Activated gamma-delta T cell treated with anti-CD3 and anti-CD28 coated beads, Interleukin-2, amount 50 U/mL, for 16 hours (primary cell): ENCODE measurements at places on chromosomes 13 and 19.

GRCh38 chr13:99686157-99686572 is 184.9 kb downstream of the TM9SF2 start:
- DNase-seq = no peak

DNA sequence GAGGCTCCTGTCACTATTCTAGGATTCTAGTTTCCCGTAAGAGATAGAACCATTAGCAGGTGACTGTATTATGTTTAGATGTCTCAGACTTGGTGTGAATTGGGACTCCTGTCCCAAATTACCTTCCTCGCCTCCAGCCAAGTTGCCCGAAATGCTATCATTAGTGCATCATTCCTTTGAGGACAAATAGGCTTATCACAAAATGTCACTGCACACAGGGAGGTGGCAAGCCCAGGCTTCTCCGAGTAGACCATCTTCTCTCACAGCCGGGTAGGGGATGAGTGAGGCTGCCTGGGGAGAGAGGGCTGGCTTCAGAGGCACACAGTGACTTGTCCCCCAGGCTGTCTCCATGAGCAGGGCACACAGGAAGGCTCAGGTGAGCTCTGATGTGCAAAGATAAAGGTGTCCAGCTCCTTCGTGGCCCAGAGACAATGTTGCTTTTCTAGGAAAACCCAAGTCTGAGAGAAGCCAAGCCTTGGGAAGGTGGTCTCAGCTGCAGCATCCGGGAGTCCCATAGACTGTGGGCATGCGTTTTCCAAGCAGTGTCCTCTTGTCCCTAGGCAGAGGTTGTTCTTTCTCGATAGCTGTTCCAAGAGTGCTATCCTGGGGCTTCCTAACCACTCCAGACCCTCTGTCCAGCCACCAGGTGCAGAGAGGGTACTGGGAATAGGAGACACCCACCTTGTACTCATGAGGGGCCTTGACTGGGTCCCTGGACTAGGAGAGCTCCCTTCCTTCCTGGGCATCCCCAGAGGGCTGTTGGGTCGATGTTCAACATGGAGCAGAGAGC is 163.1 kb upstream of the TSHZ3 start:
- no peak for DNase-seq

- no peak for DNase-seq
Measured at GRCh38 chr13:31461923-31462322, 262.1 kb downstream of the B3GLCT start.

DNA sequence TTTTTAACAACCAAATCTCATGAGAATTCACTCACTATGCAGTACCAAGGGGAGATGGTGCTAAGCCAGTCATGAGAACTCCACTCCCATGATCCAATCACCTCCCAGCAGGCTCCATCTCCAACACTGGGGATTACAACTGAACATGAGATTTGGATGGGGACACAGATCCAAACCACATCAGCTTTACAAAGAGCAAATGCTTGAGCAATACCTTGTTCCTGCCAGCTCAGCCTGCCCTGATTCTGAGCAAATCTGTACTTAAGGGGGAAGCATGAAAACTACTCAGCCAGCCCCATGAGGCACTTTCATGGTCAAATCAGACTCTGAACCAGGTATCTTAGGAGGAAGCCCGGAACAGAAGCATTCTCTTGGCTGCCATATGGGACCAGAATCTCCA is 259.9 kb downstream of the TBC1D4 start:
- DNase-seq = no peak

DNA sequence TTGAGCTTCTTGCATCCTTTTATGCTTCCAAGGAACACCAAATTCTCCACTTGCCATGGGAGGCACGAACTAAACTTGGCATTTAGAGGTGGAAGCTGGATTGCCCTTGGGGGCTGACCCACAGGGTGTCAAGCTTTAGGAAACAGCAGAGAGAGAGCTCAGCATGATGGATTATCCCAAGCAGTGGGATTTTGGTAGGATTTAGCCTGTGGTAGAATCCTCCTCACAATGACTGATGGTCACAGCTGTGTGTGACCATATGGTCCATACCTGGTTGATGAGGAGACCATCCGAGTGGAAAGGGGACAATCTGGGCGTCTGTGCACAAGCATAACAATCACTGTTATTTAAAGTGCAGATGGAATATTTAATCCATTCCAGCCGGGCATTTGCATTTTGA is 40.1 kb upstream of the PSG9 start:
- DNase-seq = no peak

GRCh38 chr13:108725471-108725870 is 96.1 kb downstream of the MYO16 start:
- no peak for DNase-seq

- no peak for DNase-seq
Measured at GRCh38 chr19:2888731-2889224, 11.9 kb upstream of the ZNF57 start.

GRCh38 chr13:40238761-40239160 is 427.7 kb downstream of the FOXO1 start:
- no peak for DNase-seq

DNA sequence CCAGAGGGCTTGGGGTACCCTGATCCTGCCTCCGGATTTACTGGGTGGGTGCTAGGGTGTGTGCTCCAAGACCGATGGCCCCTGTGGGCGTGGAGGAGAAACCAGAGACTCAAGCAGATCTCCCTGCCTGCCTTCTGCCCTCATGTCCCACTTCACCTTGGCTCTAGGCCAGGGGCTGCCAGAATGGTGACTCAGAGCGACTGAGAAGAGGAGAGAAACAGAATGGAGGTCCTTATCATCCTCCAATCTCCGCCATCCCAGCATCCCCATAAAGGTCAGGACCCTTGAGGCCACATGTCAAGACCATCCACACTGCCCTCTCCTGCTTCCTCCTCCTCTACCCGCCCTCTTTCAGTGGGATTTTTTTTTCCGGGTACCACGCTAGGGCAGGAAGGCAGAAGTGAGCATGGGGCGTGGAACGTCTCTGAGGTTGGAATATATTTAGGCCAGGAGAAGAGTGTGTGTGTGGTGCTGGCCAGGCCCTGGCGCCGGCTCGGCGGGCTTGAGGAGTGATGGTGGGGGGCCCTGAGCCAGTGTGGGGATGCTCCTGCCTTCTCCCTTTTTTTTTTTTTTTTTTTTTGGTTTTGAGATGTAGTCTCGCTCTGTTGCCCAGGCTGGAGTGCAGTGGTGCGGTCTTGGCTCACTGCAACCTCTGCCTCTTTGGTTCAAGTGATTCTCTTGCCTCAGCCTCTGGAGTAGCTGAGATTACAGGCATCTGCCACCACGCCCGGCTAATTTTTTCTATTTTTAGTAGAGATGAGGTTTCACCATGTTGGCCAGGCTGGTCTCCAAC is 22.3 kb downstream of the IER2 start:
- DNase-seq = peak; percentile 74

GRCh38 chr13:72181661-72182060 is 314.7 kb upstream of the DACH1 start:
- no peak for DNase-seq

DNA sequence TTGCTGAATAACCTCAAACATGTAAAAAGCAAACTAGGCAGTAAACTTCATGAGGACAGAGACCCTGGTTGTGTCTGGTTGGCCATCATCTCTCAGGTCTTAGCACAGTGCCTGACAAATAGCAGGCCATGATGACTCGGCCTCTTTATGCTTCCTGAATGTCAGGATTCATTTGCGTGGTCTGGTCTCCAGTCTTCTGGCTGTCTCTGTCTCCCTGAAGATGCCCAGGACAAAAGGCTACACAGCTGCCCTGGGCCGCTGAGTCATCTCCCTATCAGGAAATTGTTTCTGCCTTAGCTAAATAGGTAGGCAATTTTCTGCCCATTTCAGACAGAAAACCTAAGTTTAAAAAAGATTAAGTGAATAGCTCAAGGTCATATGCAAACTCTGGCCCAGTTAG is 84.1 kb upstream of the FNDC3A start:
- no peak for DNase-seq

- DNase-seq = no peak
Measured at GRCh38 chr19:51552996-51553725, 17.9 kb upstream of the ZNF175 start.

- no peak for DNase-seq
Measured at GRCh38 chr13:87042946-87043345, 628.2 kb upstream of the SLITRK5 start.

GRCh38 chr13:114038211-114038613 is 64.3 kb upstream of the C13orf46 start:
- no peak for DNase-seq

DNA sequence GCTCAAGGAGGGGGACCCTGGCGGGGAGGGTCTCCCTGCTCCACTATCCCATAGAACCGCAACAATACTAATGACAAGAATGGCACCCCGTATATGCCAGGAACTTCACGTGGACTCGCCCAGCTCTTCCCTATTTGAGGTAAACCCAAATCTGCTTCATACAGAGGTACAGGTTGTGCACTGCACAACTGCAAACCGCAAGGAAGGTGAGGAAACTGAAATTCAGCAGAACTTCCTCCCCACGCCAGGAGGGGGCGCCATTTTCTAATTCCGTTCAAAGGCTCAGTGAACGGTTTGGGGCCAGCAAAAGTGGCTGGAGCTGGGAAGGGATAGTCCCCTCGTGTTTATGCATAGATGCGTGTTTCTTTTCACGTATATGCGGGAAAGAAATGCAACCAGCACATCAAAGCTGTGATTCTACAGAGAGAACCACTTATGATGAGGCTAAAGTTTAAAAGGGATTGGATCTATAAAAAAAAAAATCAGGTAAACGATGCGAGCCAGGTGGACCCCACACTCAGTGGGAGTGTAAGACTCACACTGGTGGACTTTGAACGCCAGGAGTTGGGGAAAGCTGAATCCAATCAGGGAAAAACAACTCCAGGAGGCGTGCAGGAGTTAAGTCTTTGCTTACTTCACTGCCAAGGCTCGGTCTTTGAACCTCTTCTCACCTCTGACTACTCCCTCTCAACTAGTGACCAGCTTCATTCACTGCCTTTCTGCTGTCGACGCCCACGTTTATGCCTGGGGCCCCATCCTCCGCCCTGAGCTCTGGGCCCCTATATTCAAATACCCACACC is 20.3 kb downstream of the C19orf81 start:
- DNase-seq = no peak

DNA sequence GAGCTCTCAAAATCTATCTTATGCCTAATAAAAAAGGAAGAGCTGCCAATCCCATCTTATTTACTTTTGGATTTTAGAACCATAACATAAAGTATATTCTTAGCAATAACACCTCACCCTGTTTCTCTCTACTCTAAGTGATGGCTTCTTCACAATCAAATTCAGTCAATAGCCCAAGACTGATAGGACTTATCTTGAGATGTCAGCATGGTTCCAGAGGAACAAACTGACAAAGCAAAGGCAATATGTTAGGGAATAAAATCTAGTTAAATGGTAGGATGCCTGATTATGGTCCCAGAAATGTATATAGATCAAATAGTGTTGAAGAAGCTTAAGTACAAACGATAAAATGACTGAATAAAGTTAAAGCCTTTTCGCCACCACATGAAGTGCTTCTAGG is 36.3 kb downstream of the DACH1 start:
- no peak for DNase-seq

GRCh38 chr19:48348045-48348444 is 15.7 kb downstream of the TMEM143 start:
- DNase-seq = no peak

- no peak for DNase-seq
Measured at GRCh38 chr19:6238643-6239281, 41.0 kb downstream of the MLLT1 start.

GRCh38 chr13:74511523-74511922 is 377.3 kb upstream of the KLF12 start:
- DNase-seq = no peak

GRCh38 chr19:5838353-5839064 is 993 bp downstream of the FUT6 start:
- no peak for DNase-seq

DNA sequence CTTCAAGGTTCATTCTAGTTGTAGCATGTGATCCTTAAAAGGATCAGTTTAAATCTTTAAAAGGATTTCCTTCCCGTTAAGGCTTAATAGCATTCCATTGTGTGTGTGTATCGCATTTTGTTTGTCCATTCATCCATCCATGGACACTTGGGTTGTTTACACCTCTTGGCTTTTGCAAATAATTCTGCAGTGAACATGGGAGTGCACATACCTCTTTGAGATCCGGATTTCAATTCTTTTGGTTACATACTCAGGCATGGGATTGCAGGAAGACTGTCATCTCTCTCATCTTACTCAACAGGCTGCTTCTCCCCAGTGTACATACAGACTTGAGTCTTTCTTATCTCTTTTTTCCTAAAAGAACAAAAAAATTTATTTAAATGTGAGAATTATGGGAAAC is 1.2 kb downstream of the RNF113B start:
- no peak for DNase-seq

DNA sequence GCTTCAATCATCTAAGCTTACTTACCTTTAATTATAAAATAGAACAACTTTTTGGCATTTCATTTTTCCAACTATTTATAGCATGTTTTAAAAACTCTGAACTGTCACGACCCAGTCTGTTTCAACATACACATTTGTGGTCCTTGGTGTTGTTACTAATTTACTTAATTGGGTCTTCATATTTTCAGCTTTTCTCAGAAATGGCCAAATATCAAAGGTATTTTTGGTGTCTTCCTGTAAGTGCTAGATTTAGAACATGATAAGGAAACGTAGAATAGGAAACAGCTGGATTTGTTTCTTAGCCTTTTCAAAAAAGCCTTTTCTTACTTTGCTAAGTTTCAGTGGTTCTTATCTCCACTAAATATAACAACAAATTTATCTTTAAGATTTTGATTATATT is 11.4 kb downstream of the LPAR6 start:
- DNase-seq = no peak

- DNase-seq = no peak
Measured at GRCh38 chr13:89432997-89433396, 1761.8 kb downstream of the SLITRK5 start.

GRCh38 chr13:67769063-67769986 is 539.2 kb upstream of the PCDH9 start:
- DNase-seq = no peak

- DNase-seq = peak; percentile 70
Measured at GRCh38 chr19:10270616-10271394, at the start of gene ICAM1. TSS of gene ICAM1 (plus strand) at chr19:10271120. CDS start at chr19:10271160, 40 bp downstream.

GRCh38 chr13:45779901-45780300 is 71.7 kb downstream of the SIAH3 start:
- DNase-seq = no peak

DNA sequence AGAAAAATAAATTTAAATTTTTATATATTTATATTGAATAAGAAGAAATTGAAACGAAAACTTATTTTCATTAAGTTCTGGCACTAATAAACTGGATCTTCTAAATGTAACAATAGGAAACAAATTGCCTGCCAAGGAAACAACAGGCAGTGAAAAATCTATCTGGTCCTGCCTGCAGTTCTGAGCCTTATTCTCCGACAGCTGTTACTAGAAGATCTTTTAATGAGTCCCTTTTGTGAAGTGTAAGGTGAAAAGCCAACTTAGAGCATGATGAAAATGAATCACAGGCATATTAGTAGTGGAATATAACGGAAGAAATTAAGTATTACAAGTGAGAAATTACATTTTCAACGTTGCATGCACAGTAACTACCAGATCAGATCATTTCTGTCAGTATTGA is 1002.7 kb upstream of the PCDH20 start:
- no peak for DNase-seq

DNA sequence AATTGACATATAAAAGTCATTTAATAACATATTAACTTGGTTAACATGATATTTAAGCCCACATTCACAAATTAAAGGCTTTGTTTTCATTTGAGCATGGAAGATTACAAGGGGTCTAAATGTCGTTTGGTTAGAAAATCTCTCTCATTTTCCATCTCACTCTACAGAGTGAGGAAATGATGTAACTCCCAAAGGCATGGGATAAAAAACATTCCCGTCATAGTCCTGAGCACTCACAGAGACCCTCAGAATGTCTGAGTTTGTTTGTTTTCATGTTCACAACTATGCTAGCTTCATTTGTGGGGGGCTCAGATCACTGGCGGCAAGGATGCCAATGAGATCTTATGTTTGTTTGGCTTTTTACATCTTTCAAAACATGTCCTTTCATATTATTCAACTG is 307.5 kb downstream of the TBC1D4 start:
- no peak for DNase-seq
